GM18507 (cell line): ENCODE measurements at places on chromosomes 6 and 20.

GRCh38 chr6:102812242-102812641 lies 1418.7 kb downstream of the GRIK2 start:
- DNase-seq, result no peak

- no peak for DNase-seq
Observed at GRCh38 chr6:31139599-31139998, 733 bp upstream of the PSORS1C2 start.

DNA sequence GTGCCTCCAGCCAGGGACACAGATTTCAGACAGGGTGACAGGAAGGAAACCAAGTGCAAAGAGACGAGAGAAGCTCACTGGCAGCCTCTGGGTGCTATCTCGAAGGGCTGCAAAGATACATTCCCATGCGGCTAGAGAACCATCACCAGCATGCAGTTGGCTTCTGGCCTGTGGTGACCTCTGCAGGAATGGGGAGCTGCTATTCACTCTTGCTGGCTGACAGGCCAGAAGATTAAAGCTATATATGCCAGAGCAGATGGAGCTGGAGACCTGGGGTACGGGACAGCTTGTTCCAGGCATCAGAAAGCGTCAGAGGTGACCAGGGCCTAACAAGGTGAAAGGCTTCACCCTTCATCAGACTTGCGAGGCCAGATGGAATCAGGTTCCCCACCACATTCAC lies 20.0 kb downstream of the MAP1LC3A start:
- no peak for DNase-seq

DNA sequence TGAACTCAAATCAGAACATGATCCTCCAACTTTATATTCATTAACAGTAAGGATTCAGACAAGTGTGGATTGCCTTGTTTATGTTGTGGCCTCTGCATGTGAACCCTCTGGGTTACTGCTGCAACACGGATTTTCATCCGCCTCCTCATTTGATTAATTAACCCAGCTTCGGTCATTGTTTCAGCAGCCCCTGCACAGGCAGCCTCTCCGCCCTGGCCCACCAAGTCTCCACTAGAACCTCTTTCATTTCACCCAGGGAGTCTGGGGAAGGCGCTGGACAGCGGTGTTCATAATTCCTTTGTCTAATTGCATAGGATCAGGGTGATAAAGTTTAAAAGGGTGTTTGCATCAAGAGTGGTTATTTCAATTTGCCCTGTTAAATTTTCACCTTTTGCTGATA lies 15.7 kb downstream of the NKX2-2 start:
- DNase-seq, result no peak
